ENCODE measurements at places on chromosomes 1 and 21. TPM values are rescaled to one million over a fixed set of nuclear protein-coding genes. Genes with fewer than 3 reads are reported as not detected.
A peak's percentile ranks its signal among the peaks of the same experiment; 100 is the strongest.

GRCh38 chr1:27047914-27048313 lies 35.3 kb upstream of the TENT5B start:
- no peak overlapping the region for H3K27ac ChIP-seq
- H3K27me3 ChIP-seq = peaks cover 2% of the 10 kb centered on the region
- DNase-seq = no peak
- no peak overlapping the region for H3K4me3 ChIP-seq

- H3K4me3 ChIP-seq = no peak within 1 kb of the TSS
- no peak for DNase-seq
- H3K36me3 ChIP-seq = no peaks in the 10 kb centered on the region
- H3K4me1 ChIP-seq = no peaks in the 10 kb centered on the region
Observed at GRCh38 chr1:158686111-158687009, at the start of gene SPTA1. Gene SPTA1 (minus strand): TSS chr1:158686715. CDS start chr1:158686517, 198 bp downstream.

GRCh38 chr1:46181343-46182260 lies 5.3 kb upstream of the P3R3URF start:
- H3K27me3 ChIP-seq = no peaks in the 10 kb centered on the region
- H3K36me3 ChIP-seq = no peaks in the 10 kb centered on the region
- no peak overlapping the region for H3K27ac ChIP-seq

GRCh38 chr1:2611031-2611501 lies 21.8 kb downstream of the MMEL1 start:
- no peaks in the 10 kb centered on the region for H3K4me1 ChIP-seq
- no peak overlapping the region for H3K4me3 ChIP-seq
- no peaks in the 10 kb centered on the region for H3K27me3 ChIP-seq
- no peaks in the 10 kb centered on the region for H3K36me3 ChIP-seq
- no peak overlapping the region for H3K27ac ChIP-seq
- DNase-seq = no peak

DNA sequence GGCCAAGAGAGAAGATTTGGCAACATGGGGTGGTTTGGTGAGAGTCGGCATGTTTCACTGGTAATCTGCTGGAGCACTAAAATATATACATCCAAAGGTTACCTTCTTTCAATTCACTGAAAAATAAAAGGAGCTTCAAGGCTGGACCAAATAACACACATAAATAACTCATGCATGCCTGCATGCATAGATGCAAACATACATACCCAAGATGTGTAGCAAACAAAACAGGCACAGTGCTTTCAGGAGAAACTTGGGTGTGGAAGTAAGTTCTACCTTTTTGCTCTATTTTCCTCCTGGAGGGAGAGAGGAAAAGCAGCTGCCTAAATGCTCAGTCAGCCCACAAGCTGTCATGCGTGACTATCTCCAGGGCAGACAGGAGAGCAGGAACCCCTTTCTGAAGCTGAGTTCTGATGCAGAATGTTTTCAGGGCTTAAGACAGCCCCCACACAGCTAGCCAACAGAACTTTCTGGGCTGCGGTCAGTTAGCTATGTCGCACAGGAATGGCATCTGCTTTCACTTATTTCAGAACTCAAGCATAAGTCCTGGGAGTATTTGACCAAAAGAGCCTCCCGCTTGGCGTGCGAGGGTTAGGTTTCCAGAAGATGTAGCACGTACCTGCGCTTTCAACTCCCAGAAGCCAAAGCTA lies 166.2 kb downstream of the TOMM20 start:
- peaks cover 27% of the 10 kb centered on the region for H3K4me1 ChIP-seq
- H3K27ac ChIP-seq = peak overlapping the region; percentile 86
- DNase-seq = peak; percentile 100

DNA sequence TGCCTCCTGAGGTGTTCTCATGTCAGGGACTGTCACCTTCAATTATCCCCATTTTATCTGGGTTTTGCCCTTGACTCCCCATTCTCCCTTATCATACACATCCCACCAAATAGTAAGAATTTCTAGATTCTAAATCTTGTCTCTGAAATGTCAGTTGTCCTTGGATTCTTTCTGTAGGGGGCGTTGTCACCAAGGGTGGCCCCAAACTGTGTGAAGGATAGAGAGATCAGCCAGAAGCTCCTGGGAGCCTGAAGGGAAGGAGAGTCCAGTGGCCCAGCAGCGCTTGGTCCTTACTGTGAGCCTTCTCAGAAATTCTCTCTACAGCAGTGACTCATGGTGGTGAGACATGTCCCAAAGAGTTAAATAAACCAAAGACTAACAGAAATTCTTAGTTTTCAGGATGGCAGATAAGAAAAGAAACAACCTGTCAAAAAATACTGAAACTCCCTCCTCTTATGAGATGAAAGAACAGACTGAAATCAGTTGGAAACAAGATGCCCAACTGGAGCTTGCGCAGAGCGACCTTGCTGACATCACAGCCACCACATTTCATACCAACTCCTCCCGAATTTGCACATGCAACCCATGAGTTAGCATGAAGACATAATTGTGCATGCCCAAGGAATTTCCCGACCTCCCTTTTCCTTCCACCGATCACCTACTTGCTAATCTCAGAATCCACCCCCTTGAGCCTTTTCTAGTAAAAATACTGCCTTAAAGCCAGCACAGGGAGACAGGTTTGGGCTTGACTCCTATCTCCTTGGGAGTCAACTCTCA lies 109.8 kb downstream of the ELAVL4 start:
- H3K27me3 ChIP-seq = no peaks in the 10 kb centered on the region
- H3K27ac ChIP-seq = no peak overlapping the region
- no peak overlapping the region for H3K4me3 ChIP-seq
- no peak for DNase-seq

DNA sequence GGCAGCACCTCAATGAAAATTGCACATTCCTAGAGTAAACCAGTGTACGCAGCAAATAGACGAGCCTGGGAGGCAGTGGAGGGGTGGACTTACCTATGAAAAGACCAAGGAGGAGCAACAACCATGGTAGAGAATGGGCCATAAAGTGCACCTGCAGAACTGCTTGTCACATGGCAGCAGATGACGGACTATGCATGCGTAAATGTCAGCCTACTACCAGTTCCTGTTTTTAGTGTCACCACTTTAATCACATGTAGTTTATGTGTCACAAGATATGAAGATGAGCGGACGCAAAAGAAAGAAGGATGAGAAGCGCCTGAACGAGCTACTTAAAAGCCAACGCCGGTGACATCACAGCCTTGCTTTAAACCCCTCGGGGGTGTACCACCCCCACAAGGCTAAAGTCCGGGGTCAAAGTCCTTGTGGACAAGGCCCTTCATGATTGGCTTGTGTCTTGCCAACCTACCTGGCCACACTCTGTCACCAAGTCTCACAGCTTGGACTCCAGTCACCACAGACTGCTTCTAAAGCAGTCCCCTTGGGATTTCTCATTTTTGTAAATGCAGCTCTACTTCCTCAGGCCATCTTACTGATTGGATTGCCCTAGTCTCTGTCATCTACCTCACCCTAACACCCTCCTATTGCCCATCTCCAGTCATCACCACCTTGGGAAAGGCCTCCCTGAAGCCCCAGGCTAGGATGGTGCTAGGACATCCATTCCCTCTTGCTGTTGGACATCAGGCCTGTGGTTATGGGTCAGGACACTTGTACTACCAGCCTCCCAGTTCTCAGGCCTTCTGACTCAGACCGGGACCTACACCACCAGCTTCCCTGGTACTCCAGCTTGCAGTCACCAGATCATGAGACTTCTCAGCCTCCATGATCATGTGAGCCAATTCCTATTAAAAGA lies 6.0 kb upstream of the LY9 start:
- no peaks in the 10 kb centered on the region for H3K4me1 ChIP-seq
- DNase-seq = no peak
- no peaks in the 10 kb centered on the region for H3K27me3 ChIP-seq
- no peak overlapping the region for H3K4me3 ChIP-seq
- no peaks in the 10 kb centered on the region for H3K36me3 ChIP-seq
- H3K27ac ChIP-seq = no peak overlapping the region

GRCh38 chr1:94579876-94580294 lies 38.3 kb upstream of the F3 start:
- H3K27ac ChIP-seq = peak overlapping the region; percentile 94
- DNase-seq = peak; percentile 98
- H3K36me3 ChIP-seq = no peaks in the 10 kb centered on the region
- H3K27me3 ChIP-seq = no peaks in the 10 kb centered on the region
- no peak overlapping the region for H3K4me3 ChIP-seq
- H3K4me1 ChIP-seq = peaks cover 20% of the 10 kb centered on the region

DNA sequence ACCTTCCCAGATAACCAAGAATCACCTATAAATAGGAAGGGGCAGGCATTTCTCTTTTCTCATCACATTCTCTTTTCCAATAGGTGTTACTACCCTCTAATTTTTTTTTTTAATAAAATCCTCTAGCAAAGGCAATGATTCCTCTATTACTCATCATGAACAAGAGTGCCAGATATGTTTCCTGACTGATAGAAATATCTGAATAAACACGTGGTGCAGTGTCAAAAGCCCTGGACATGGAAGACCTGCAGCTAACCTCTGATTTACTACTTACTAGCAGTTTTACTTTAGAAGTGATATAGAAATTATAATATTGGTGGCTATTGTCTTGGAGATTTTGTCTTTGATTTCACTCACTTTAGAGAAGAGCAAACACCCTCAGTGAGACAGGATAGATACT lies 194.6 kb upstream of the SAMSN1 start:
- H3K36me3 ChIP-seq = no peaks in the 10 kb centered on the region
- no peak overlapping the region for H3K4me3 ChIP-seq
- DNase-seq = no peak
- no peak overlapping the region for H3K27ac ChIP-seq

DNA sequence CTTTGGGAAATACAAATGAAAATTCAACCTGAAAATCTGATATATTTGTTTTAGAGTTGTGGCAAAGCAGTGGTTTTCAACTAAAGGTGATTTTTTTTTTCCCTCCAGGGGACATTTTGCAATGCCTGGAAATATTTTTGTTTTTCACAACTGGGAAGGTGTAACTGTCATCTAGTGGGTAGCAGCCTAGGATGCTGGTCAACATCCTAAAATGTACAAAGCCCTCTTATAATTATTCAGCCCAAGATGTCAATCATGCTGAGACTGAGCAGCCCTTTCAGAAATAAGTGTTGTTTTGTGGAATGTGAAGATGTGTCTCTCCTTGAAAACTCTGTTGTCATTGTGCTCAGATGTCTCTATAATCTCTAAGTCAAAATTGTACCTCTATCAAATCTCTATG lies 95.2 kb upstream of the NCAM2 start:
- H3K4me1 ChIP-seq = no peaks in the 10 kb centered on the region
- H3K36me3 ChIP-seq = no peaks in the 10 kb centered on the region
- H3K27me3 ChIP-seq = no peaks in the 10 kb centered on the region
- no peak overlapping the region for H3K4me3 ChIP-seq
- no peak overlapping the region for H3K27ac ChIP-seq
- DNase-seq = no peak

- H3K27ac ChIP-seq = no peak overlapping the region
- H3K4me3 ChIP-seq = no peak overlapping the region
- H3K27me3 ChIP-seq = no peaks in the 10 kb centered on the region
- H3K4me1 ChIP-seq = no peaks in the 10 kb centered on the region
Observed at GRCh38 chr1:182071924-182072323, 10.4 kb upstream of the ZNF648 start.

DNA sequence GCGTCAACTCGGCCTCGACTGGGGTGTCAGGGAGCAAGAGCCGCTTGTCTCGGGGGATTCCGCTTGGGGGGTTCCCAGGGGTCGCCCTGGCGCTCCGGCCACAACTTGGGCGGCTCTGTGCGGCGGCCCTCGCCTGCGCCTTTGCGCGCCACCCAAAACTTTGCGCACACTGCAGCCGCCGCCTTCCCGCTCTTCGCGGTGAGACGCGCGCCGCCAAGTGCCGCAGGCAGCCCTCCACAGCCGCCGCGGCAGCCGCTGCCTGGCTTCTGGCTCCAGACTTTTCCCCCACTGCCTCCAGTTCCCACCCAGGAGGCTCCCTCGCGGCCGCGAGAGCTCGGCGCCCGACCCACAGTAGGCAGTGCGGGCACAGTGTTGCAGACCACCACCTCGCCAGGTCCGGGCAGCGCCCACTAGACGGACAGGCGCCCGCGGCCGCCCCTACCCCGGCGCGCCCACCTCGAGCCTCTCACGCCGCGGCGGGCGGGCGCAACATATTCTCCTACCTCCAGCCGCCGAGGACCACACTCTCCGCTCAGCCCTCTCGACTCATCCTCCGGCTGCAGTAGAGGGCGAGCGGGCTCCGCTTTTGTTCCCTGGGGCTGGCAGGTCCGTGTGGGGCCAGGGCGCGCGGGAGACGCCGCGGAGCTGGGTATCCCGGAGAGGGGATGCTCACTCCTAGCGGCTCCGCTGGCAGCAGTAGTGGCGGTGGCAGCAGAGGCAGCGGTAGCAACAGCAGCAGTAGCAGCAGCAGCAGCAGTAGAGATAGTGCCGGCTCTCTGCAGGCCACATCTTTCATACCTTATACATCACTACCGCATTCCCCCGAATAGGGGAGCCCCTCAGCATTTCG lies 296.6 kb downstream of the OMA1 start:
- peak; percentile 11 for DNase-seq
- H3K4me3 ChIP-seq = no peak overlapping the region
- no peak overlapping the region for H3K27ac ChIP-seq
- peaks cover 27% of the 10 kb centered on the region for H3K27me3 ChIP-seq
- H3K36me3 ChIP-seq = no peaks in the 10 kb centered on the region

Gene SPSB1
- 16.7 TPM for total RNA-seq

Gene FMO5
- 0.83 TPM for total RNA-seq

Gene TCEA3
- total RNA-seq = 3.0 TPM

Gene COL18A1
- total RNA-seq = 4.3 TPM

Gene CYP4X1
- not detected for total RNA-seq

Gene TRIM67
- total RNA-seq = not detected

Gene ZNHIT6
- total RNA-seq = 17.2 TPM

All from IMR-90 (cell line).